ENCODE measurements at places on chromosomes 5 and 9.

DNA sequence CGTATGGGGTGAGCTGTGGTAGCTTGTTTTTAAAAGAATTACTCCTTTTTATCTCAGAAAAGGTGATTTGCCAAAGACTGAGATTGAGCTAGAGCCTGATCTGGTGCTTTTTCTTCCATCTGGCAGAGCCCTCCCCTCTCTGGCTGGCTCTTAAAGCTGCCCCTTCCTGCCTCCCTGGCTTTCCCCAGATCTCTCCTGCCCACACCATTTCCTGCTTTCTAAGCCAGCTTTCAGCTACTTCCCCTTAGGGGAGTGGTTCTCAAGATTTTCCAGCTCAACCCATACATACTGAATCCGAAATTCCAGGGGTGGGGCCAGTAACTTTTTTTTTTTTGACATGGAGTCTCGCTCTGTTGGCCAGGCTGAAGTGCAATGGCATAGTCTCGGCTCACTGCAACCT, 4.8 kb upstream of the ACOT12 start:
- DNase-seq = no peak

- DNase-seq = no peak
Measured at GRCh38 chr9:110543631-110544051, 35.9 kb downstream of the SVEP1 start.

- DNase-seq = no peak
Measured at GRCh38 chr5:1101961-1102713, 9.7 kb downstream of the SLC12A7 start.

GRCh38 chr9:97518909-97519307, 17.4 kb downstream of the TMOD1 start:
- DNase-seq = no peak

GRCh38 chr5:14988223-14988622, 116.6 kb upstream of the ANKH start:
- no peak for DNase-seq

All from activated T-helper 2 cell treated with anti-CD3 and anti-CD28 coated beads, Interferon-gamma antibody, Interleukin-2, Interleukin-4, amounts not matched to agents 10 μg/mL and 5 μg/mL and 100 μg/mL, durations not matched to agents 14 hours and 24 hours and 36 hours (primary cell).